Panc1 (cell line): ENCODE measurements at places on chromosomes 5 and 9. TPM values are rescaled to one million over a fixed set of nuclear protein-coding genes. Genes with fewer than 3 reads are reported as not detected.

KIAA0825 gene
- total RNA-seq = 1.6 TPM

ACTL7A gene
- not detected for total RNA-seq

LCN6 gene
- not detected for total RNA-seq

DNAI1 gene
- total RNA-seq = 2.2 TPM

SMC5 gene
- 12.9 TPM for total RNA-seq

BTNL8 gene
- not detected for total RNA-seq

SLC46A2 gene
- not detected for total RNA-seq

ISCA1 gene
- 19.9 TPM for total RNA-seq

TLX3 gene
- not detected for total RNA-seq

GRIN1 gene
- 4.9 TPM for total RNA-seq

PCSK1 gene
- total RNA-seq = not detected

SGTB gene
- 9.2 TPM for total RNA-seq

SLC36A3 gene
- total RNA-seq = not detected

PDCD1LG2 gene
- total RNA-seq = not detected

MSH3 gene
- total RNA-seq = 18.9 TPM

MELK gene
- 112 TPM for total RNA-seq

PNPLA7 gene
- 3.9 TPM for total RNA-seq

COL23A1 gene
- 0.05 TPM for total RNA-seq

ZNF484 gene
- 5.4 TPM for total RNA-seq

GRCh38 chr9:78316166-78316892 lies 19.4 kb downstream of the PSAT1 start:
- DNase-seq = no peak

DNA sequence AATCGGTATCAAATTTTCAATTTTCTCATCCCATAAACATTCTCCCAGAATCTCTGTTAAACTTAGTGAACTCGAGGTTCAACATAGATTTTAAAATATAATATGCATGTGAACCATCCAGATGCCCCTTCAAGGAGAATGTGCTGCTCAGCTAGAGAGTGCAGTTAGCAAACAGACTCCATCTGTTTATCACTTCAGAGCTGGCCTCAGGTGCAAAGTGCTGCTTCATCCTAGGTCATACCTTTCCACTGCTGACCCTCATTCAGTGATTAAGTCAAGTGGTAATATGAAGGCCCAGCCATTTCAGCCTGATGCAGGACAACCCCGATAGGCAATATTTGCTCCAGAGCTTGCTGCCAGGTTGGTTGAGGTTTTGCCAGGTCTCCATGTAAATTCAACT lies 339.0 kb upstream of the POU5F2 start:
- DNase-seq = no peak

DNA sequence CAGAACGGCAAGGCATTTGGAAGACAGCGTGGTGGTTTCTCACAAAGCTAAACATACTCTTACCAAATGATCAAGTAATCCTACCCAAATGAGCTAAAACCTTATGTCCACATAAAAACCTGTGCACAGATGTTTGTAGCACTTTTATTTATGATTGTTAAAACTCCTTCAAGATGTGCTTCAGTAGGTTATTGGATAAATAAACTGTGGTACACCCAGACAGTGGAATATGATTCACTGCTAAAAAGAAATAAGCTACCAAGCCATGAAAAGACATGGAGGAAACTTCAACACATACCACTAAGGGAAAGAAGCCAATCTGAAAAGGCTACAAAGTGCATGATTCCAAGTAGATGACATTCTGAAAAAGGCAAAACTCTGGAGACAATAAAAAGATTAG lies 94.2 kb downstream of the FOXD1 start:
- no peak for DNase-seq

DNA sequence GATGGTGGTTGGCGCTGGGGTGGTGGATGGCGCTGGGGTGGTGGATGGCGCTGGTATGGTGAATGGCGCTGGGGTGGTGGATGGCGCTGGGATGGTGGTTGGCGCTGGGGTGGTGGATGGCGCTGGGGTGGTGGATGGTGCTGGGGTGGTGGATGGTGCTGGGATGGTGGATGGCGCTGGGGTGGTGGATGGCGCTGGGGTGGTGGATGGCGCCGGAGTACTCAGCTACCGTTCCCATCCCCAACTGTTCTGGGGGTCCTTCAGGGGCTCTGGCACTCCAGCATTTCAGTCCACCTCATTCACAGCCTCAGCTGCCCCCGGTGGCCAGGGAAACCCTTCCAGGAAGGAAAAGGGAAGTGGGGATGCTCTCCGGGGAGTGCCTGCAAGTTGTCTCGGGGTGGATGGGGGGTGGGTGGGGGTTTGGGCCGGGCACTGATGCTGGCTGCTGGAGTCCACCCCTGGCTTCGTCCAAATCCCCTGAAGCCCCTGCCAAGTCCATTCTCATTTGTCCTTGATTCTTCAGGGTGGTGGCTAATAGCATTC lies 147.3 kb upstream of the COL5A1 start:
- no peak for DNase-seq

DNA sequence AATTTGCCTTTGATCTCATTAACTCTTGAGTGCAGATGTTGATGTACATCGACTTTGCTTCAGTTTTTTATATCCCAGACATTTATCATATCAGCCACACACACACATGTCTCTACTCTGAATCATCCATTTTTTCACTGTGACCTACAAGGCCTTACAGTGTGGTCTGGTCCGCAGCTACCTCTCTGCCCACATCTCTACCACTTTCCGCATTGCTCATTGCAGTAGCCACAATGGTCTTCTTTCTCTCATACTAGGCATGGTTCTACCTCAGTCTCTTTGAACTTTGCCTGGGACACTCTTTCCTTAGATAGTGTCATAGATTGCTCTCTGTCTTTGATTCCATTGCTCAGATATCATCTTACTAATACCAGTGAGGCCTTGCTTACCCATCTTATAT lies 87.9 kb upstream of the FSD1L start:
- DNase-seq = no peak

- no peak for DNase-seq
These were observed 190.1 kb upstream of the ZNF608 start for GRCh38 chr5:124936626-124936933.

GRCh38 chr9:87063871-87064270 lies 116.6 kb upstream of the GAS1 start:
- DNase-seq = no peak

DNA sequence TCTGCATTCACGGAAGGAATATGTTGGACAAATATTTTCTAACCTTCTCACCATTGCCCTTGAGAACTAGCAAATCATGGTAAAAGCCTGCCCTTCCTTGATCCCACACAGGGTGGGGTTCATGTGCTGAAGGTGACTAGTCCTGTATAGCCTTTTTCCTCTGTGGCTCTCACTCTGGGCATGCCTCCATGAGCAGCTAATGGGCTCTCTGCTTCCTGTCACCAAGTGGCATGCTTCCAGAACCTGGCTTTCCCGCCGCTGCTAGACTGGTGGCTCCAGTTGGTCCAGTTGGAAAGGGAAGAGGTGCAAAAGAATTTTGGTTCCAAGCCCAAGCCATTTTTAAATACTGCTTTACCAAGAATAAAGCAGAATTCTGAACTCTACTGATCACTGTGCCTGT lies 35.5 kb downstream of the FBXO10 start:
- no peak for DNase-seq

DNA sequence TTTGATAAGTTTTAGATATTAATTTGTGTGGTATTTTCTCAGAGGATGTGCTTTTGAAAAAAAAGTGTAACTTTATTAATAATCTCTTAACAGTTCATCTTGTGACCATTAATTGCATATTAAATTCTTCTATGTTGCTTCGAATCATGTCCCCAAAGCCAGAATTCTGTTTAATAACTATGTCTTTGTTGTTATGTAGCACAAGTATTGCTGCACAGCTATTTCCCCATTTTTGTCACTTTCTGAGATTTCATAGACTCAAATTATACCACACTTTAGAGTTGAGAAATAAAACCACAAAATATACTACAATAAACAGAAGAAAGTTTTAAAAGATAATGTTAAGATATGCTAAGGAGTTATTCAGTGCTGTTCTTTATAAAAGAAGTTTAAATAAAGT lies 2.8 kb downstream of the MEF2C start:
- no peak for DNase-seq

GRCh38 chr5:160280384-160281095 lies 31.8 kb downstream of the CCNJL start:
- DNase-seq = no peak

GRCh38 chr5:88092358-88092757 lies 176.3 kb downstream of the TMEM161B start:
- DNase-seq = no peak

- no peak for DNase-seq
These were observed 87.6 kb downstream of the ERP44 start for GRCh38 chr9:100011062-100011681.

DNA sequence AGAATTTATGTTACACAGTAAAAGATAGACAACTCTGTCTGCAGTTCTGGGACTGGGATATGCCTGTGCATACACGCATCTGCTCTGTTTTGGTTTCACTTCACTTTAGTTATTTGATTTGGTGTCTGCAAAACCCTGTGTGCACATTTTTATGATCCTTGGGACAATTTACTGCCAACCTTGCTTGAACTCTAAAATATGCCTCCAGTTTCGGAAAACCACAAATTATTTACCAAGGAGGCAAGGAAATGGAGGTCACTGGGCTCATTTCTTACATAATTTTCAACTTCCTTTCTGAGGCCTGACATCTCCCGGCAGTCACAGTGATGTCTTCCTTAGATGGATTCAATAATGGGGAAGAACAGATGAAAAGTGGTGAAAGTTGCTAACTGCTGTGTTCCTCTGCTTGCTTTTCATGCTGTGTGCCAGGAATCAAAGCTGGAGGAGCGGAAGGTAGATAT lies 61.2 kb upstream of the TAF11L2 start:
- no peak for DNase-seq

DNA sequence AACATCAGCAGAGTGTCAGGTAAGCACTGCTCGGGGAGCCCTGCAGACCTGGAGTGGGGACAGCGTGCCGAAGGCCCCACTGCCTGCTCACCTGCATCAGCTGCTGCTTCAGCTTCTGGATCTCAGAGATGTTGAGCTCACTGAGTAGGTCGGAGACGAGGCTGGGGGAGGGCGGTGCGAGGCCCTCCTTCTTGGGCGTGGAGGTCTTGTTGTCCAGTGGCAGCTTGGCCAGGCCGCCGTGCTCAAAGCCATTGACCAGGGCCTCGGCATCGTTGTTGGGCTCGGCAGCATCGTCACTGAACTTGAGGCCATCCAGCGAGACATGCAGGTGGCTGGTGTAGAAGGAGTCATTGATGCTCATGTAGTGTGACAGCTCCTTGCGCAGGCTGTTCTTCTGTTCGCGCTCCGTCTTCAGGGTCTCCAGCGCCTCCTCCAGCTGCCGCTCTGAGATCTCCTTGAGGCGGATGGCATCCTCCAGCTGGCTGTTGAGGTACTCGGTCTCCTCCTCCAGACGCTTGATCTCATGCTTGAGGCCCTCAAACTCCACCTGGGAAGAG lies 44.3 kb downstream of the BICD2 start:
- DNase-seq = no peak

DNA sequence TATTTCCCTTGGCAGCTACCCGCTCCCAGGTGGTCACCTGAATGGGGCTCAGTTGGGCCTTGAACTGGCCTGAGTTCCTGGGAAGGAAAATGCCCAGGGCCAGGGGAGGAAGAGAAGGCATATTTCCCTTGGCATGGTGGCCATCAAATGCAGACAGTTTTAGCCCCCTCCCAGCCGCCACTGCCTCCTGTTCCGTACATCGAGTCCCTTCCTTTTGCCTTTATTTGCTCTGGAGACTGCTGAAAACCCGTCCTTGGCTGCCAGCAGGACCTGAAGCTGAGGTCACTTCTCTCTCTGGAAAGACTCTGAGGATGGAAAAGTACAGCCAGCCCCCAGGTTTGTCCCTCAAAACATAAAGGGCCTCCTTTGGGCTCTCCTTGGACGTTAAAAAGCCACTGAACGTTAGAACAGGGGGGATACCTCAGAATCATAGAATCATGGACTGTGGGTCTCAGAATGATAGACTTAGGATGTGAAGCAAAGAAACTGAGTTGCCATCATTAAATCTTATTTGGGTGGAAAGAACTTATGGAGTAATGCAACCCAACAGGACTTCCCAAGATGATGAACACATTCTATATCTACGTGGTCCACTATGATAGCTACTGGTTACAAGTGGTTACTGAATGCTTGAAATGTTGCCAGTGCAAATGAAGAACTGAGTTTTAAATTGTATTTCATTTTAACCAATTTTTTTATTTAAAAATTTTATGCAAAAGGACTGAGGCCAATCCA lies 7.1 kb downstream of the SPARC start:
- no peak for DNase-seq

DNA sequence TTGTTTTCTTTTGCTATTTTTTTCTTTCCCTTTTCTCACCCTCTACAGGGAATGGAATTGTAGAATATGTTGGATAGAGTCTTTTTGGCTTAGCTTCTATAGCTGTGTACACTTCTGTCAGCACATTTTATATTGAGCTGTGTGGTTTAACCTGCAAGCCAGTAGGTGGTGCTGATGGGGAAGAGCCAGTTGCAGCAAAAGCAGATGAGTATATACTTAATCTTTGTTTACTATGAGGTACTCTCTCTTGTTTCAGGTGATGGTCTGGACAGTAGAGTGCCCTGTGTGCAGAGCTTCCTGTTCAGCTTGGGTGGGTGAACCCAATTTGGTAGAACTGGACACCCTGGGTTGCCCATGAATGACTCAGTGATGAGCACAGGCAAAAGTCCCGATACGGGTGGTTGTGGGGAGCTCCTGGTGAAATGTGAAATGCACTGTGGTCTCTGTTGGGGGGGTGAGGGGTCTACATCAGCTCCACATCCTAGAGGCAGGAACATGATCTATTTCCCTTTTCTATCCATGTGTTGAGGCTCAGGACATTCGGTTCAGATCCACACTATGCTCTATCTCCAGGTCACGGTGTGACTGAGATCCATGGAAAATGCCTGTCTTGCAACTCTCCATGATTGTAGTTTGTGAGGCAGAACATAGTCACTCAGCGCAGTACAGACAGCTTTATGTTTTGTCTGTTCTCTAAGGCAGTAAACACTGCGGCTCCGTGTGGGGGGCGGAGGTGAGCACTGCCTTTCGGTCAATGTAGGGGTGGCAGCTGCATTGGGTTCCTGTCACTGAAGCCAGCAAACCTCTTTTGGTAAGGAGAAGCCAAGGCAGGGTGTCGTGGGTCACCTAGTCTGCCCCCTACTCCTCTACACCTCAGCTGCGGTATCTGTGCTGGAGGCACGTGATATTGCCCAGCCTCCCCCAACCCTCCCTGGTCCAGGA lies 353.2 kb downstream of the PRR16 start:
- no peak for DNase-seq

- DNase-seq = no peak
These were observed 127.3 kb upstream of the BOD1 start for GRCh38 chr5:173743641-173744343.

DNA sequence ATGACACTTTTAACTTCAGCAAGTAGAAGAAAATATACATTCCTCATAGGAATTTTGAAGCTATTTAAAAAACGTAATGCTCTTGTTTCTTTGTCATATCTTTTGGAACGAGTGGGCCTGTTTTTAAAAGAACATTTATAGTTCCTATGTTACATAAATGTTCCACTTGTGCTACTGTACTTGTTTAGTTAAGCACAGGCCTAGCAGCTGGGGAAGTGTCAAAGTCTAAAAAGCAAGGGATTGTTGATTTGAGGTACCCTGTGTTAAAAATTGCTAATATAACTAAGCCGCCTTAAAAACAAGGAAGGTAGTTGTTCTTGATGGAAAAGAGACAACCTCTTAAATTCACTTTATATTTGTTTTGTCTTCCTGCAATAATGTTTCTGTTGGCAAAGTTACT lies 27.2 kb upstream of the ELL2 start:
- no peak for DNase-seq

GRCh38 chr5:124410539-124411488 lies 335.6 kb downstream of the ZNF608 start:
- DNase-seq = no peak

GRCh38 chr5:160492565-160492964 lies 70.9 kb downstream of the PTTG1 start:
- no peak for DNase-seq

- DNase-seq = no peak
These were observed 2.6 kb downstream of the PTPA start for GRCh38 chr9:129113645-129114304.
